Myocyte (in vitro differentiated cells): ENCODE measurements at places on chromosomes 1 and 21. TPM values are rescaled to one million over a fixed set of nuclear protein-coding genes. Genes with fewer than 3 reads are reported as not detected.

APCS gene
- total RNA-seq = not detected in 2 replicates

HCN3 gene
- total RNA-seq = 2.1 and 3.0 TPM in 2 replicates

SLAMF6 gene
- total RNA-seq = not detected in 2 replicates

RGS13 gene
- 0.62 and 0.68 TPM in 2 replicates for total RNA-seq

CRYBG2 gene
- total RNA-seq = not detected in 2 replicates
